ENCODE measurements at places on chromosomes 5 and 9.

DNA sequence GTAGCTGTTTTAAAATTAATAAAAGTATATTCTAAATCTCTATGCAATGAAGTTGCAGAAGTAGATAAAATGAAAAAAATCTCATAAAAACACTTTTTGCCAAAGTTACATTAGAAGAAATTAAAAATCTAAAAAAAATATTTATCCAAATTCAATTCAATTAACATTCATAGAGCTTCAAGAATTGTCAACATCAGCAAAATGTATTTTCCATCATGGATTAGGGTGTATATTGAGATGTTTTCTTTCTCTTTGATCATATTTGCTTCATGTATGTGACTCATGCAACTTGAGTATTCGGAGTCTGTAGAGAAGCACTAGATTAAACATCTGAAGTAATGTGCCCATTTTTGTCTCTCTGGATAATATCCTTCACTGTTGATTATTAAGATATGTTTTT is 415.3 kb upstream of the FAM174A start:
- DNase-seq = no peak

DNA sequence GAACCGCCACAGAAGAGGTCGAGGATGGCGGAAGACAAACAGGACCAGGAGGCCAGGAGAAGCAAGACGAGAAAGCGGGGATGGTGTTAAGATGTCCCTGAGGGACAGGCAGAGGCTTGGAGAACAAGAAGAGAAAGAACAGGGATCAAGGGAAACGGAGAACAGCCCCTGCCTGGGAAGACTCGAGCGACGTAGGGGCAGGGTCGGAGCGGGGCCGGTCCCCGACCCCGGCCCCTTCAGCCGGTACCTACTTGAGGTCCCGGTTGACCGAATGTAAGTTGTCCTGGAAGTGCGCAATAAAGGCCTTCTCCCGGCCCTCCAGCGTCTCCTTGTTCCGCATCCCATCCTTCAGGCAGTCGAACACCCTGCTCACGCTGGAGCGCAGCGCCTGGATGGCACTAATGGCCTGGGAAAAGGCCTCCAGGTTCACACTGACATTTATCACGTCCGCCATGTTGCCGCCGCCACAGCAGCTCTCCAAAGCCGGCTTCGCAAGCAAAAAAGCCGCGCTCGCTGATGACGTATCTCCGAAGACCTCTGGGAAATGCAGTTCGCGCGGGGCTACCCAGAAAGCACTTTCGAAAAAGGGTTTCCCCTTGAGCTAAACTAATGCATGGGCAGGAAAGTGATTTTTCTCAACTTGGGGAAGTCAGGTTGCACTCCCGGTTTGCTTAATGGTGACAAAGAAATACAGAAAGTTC is at the start of gene MED27:
TSS of gene MED27 (minus strand) at position 477 of the 701 bp plus-strand sequence. CDS start at position 454, 23 bp downstream.
- DNase-seq = peak; percentile 81

DNA sequence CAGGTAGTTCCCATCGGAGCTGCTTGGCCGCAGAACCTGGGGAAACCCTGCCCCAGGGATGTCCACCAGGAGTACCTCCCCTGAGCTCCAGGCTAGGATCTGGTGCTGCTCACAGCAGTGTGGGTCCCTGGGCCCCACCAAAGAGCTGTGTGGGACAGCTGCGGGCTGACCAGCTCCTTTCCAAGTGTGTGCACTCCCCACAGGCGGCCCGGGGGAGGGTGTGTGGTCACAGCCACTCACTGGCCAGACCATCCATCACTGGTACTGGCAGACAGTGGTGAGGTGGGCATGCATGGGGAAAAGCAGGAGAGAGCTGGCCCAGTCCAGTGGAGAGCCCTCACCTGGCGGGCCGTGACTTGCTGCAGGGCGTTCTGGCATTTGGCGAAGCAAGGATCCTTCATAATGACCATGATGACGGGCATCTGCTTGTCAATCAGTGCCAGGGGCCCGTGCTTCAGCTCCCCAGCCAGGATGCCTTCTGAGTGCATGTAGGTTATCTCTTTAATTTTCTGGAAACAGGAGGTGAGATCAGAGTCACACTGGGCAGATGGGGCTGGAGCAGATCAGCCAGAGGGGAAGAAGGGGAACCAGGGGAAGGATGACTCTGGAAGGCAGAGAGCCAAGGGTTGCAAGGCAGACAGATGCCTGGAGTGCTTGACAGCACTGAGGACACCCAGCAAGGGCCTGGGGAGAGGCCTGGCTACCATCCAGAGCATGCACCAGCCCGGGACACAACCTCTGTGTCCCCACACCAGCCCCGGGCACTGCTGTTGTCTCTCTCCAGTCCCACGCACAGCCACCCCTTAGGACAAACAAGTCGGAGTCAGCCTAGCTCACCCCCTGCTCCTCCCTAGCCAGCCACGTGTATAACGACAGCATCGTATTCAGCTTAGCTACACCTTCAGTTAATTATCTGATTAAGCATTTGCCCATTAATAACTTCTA is 12.8 kb upstream of the MAPK9 start:
- no peak for DNase-seq

- no peak for DNase-seq
These were observed 4.4 kb downstream of the TMOD1 start for GRCh38 chr9:97505845-97506244.

GRCh38 chr5:54091307-54092130 is 218.9 kb downstream of the ARL15 start:
- DNase-seq = no peak

DNA sequence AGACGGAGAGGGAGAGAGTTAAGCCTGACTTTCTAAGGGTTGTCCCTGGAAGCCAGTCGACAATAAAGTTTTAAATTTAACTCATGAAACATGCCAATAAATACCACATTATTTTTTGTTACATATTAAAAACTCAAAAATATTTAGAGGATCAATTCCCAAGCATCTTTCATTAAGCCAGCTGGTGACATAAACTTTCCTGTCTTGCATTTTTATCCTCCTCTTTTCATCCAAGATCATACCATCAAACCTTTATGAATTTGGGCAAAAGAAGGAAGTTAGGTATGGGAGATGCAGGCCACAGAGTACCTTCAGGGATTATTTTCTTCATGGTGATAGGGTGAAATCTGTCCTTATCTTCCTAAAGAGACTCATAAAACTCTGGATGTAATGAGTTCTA is 178.3 kb upstream of the FBXL17 start:
- no peak for DNase-seq

GRCh38 chr5:140571105-140571504 is 6.5 kb downstream of the SLC35A4 start:
- DNase-seq = no peak

GRCh38 chr9:36866840-36867239 is 167.2 kb downstream of the PAX5 start:
- no peak for DNase-seq

GRCh38 chr5:147384346-147385193 is 125.3 kb downstream of the DPYSL3 start:
- no peak for DNase-seq

- DNase-seq = no peak
These were observed 31.1 kb upstream of the PWWP2A start for GRCh38 chr5:160150381-160150780.

Data from T-helper 1 cell (primary cell).